Myocyte (in vitro differentiated cells): ENCODE measurements at places on chromosomes 2 and 18. TPM values are rescaled to one million over a fixed set of nuclear protein-coding genes. Genes with fewer than 3 reads are reported as not detected.
A peak's percentile ranks its signal among the peaks of the same experiment; 100 is the strongest.

GPR17 gene
- total RNA-seq: not detected in 2 replicates

GCG gene
- total RNA-seq: not detected in 2 replicates

DNA sequence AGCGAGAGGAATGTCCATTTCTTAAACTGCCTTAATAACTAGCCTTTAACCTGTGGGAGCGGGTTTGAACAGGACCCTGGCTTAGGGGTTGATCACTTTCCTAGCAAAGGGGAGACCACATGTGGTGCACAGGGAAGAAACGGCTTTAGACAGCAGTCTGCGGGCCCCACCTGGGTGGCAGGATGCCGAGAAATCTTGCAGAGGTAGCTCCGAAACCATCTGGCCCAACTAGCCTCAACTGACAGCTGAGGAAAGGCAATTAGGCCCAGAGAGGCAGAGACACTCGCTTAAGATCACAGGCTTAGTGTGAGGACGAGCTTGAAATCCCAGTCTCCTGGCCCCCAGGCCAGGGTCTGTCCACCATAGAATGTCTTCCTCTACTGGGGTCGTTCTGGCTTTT is 89.8 kb downstream of the MRO start:
- no peak for DNase-seq

DNA sequence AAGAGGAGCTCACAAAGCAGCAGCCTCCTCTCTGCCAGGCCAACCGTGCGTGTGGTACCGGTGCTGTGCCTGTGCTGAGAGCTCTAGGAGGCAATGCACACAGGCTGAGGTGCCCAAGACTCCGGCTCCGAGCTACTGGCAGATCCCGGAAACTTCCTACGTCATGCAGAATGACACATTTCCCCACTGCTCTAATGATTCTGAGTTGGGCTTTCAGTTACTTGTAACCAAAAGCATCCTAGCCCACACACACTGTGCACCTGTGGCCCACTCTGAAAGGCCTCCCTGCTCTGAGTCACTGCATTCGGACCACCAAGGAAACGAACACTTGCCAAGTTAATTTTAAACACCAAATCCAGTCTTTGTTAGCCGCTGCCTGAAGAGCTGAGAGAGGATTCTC is 9.3 kb upstream of the RNU4ATAC start:
- DNase-seq: peak; percentile 64

DNA sequence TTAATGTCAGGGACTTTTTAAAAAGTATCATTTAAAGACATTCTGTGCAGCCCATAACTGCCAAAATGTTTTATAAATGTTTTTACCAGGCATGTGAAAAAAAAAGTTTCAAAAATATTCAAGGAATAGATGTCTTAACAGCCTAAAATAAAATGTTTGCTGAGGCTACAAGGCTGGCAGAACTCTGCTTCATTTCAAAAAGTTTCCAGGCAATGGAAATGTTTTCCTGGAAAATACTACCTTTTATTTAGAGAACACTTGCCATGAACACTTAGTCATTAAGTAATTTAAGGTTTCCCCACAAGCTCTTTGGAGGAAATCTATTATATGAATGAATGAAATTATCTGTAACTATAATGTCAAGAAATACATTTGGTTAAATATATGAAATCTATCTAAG is 68.8 kb downstream of the THADA start:
- no peak for DNase-seq
